ENCODE measurements at places on chromosomes 5 and 9.

- no peak for DNase-seq
Observed at GRCh38 chr5:124342584-124342983, 403.9 kb downstream of the ZNF608 start.

DNA sequence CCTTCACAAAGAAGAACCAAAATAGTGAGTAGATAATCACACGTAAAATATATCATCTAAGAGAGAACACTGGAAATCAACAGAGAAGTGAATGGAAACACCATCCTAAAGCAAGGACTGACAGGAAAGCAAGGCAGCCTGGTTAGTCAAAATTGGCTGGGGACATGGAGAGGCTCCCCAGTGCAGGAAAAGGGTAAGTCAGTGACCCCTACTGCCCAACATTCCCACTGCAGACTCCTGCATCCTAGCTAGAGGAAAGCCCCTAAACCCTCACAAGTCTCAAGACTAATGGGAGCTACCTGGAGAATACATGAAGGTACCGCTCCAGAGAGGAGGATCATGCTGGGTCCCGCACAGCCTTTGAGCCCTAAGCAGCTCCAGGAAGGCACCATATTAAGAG lies 60.1 kb downstream of the ZDHHC21 start:
- DNase-seq = no peak

- DNase-seq = no peak
Observed at GRCh38 chr5:112355058-112355685, 63.9 kb downstream of the EPB41L4A start.

- no peak for DNase-seq
Observed at GRCh38 chr9:130664251-130665028, at the start of gene PRDM12. Gene PRDM12, plus strand, starts transcription at chr9:130664594. Its CDS starts 60 bp downstream, at chr9:130664654.

DNA sequence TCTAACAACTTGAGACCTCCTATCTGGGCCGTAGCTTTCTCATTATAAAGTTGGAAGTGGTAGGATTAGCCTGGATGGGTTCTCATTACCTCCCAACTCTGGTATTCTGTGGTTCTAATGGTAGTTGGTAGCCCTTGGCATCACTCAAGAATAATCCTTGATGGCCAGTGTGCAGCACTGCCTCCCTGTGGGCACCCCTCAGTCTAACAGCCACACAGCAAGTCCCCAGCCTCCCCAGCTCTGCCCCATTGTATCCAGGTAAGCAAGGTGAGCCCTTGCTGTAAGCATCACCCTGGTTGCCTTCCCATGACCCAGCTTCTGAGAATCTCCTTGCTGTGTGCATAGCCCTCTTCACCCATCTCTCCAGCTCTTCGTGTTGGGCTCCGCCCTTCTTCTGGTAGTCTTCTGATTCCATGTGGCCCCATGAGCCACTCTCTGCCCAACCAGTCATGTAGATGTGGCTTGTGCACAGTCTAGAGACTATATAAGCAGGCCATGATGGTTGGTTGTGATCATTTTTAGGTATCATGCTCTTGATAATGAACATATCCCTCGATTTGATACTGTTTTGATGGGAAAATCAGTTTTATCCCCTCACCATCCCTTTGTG lies 57.6 kb upstream of the GRHPR start:
- no peak for DNase-seq

DNA sequence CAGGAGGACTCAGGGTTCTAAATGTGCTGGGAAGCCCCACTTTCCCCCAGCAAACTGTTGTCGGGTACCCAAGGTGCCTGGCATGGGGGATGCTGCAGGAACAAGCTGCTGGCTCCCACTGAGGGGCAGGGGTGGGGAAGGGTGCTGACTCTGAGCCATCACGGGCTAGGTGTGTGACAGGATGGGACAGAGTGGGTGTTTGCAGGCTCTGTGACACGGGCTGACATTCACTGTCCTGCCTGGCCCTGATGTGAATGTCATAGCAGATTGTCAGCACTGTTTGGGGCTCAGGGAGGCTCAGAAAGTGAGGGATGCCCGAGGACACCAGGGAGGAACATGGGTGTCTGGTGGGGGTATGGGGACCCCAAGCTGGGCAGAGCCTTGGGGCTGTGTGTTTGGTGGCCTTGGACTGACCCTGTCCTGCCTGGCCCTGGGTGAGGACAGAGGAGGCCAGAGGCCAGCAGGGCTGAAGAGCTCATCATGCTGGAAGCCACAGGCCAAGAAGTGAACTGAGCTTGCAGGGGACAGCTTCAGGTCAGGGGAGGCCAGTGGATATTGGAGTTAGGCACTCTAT lies 20.6 kb downstream of the WNK2 start:
- DNase-seq = no peak

DNA sequence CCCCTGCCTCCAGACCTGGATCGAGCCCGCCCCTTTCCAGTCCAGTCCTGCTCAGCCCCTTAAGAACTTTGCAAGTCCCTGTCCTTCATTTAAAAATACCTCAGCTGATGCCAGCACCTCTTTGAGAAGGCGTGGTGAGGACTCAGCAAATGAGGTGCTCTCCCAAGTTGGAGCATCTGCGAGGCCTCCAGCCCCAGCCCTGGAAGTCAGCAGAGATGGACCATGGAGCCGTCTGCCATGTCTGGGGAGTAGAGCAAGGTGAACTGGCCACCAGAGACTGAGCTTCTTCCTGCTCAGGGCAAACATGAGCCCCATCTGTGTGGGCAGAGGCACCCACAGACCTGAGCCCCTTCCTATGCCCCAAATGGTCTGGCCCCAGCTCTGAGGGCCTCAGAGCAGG lies 71.5 kb downstream of the UBE2QL1 start:
- no peak for DNase-seq
